ENCODE measurements at places on chromosomes 4 and X.

GRCh38 chrX:149151805-149152757 lies 353.0 kb downstream of the IDS start:
- no peak for DNase-seq

- DNase-seq: no peak
Measured at GRCh38 chrX:40962793-40963407, 122.3 kb upstream of the USP9X start.

- no peak for DNase-seq
Measured at GRCh38 chr4:180436361-180436760, 1806.8 kb upstream of the TENM3 start.

DNA sequence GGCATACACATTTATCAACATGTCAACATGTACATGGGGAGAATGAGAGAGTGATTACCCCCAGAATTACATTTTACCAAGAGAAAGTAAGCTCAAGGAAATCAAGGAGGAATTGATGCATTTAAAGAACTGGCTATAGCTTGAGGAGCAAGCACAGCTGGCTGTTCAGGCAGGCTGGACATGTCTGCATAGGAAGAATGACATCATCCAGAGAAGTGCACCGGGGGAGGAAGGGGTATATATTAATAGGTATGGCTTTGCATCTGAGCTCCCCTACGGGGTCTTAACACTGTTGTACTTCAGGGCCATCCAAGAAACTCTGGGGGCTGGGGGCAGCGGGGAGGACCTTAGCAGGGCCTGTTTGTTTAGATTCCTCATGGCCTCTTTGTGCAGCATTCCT lies 222.4 kb upstream of the VCX start:
- DNase-seq: no peak

DNA sequence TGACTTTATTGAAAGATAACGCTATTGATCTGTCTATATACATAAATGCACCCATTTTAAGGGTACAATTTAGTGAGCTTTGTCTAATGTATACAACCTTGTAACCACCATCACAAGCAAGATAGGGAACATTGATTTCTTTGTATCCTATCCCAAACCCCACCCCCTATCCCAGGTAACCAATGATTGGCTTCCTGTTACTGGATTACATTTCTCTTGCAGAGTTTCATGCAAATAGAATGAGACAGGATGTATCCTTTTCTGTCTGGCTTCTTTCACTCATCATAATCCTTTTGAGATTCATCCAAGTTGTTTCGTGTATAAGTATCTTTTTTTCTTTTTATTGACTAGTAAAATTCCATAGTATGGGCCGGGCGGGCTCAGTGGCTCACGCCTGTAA lies 1.6 kb upstream of the GRIPAP1 start:
- no peak for DNase-seq

DNA sequence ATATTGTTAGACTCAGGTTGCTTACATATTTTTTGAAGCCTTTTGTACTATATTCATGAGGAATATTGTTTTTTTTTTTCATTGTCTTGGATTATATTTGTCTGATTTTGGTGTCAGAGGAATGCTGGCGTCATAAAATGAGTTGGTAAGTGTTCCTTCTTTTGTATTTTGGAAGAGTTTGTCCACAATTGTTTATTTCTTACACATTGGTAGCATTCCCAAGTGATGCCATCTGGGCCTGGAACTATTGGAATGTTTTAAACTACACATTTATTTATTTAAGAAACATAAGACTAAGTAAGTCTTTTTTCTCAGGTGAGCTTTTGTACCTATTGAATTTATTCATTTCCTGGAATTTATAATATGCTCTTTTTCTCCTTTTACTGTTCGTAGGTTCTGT lies 107.6 kb downstream of the LARP1B start:
- no peak for DNase-seq

DNA sequence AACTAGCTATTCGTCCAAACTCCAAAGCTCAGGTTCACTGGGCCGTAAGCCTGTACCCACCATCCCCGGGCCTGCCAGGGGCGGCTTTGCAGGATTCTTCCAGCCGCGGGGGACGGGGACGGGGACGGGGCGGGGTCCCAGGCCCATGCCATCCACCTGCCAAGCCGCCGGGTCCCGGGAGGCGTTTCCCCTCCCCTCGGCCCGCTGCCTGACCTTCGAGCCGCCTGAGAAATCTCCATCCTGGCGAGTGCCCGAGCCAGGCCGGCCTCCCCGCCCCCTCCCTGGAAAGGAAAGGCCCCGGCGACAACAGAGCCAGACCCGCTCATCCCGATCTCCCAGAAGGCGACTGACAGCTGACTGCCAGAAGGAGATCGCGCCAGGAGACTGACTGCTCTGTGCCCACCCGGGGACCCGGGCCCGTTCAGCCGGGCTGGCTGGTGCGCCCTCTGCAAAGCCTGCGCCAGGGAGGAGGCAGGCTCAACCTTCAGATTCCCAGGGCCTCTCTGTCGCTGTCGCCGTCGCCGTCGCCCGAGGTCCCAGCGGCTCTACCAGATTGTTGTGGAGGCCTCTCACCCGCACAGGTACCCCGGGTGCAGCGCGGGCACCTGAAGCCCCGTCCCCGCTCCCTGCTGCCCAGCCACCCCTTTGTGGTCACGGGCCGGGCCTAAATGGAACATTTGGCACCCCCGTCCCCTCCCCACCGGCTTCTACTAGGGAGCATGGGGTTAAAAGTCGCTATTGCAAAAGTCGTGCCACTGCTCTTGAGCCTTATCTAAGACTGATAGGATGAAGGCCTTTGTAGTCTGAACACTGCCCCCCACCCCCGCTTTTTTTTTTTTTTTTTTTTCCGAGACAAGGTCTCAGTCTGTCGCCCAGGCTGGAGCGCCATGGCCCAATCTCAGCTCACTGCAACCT lies at the start of gene RGN:
RGN (plus strand) TSS at position 315 of the 915 bp plus-strand sequence. CDS start 2,702 bp downstream, outside the sequence.
- DNase-seq: no peak
